ENCODE measurements at places on chromosomes 5 and 9.

- DNase-seq = no peak
Measured at GRCh38 chr9:37969130-37969529, 65.2 kb upstream of the SLC25A51 start.

DNA sequence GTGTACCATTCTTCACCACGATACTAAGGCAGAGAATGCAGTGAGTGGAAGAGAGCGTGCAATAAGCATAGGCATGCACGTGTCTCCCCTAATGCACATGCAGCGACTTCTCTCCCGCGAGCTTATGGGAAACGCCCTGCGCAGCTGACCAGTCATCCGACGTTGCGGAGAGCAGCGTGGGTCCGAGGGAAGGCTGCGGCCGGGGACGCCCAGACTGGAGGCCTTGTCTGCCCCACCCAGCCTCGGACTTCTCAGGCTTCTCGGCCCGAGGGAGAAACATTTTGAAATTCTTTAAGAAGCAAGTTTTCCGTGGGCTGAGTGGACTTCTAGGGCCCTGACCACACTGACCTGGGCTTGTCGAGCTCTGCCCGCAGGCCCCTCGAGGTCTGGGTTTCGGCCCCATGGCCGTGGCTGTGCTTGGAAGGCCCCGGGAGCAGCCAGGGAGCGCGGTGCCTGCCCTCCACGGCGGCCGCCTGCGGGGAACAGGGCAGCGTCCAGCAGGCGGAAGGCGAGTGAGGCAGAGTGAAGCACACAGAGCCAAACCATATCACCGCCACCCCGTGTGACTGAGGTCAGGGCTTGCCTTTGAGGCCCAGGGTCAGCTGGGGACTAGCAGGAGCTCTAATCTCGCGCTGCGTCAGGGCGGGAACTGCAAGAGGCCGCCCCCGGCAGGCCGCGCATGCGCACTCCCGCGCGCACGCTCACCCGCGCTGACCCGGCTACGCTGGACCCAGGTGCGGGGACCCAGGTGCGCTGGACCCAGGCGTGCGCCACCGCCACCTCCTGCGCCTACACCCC, 60.0 kb upstream of the IRX1 start:
- DNase-seq = no peak

DNA sequence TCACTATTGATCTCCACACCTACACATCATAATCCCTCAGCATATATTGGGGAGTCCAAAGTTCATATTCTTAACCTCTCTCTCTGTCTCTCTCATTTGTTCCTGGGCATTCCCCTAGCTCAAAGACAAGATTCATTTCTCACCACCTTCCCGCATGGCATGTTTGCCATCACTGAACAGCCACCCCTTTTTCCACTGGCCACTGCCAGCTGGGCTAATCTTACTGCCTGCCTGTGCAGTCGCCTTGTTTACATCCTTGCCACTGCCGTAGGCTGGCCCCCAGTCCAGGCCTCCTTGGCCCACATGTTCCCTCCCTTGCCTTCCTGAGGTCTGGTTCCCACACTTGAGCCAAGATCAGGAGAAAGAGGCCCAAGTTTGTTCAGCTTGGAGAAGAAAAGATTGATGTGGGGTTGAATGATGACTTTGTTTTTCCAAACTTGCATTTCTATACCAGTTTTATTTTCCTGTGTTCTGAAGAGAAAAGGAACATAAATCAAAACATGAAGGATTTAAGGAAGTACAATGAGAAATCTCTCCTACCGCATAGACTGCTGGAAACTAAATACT, 80.2 kb downstream of the PLAC8L1 start:
- DNase-seq = no peak

DNA sequence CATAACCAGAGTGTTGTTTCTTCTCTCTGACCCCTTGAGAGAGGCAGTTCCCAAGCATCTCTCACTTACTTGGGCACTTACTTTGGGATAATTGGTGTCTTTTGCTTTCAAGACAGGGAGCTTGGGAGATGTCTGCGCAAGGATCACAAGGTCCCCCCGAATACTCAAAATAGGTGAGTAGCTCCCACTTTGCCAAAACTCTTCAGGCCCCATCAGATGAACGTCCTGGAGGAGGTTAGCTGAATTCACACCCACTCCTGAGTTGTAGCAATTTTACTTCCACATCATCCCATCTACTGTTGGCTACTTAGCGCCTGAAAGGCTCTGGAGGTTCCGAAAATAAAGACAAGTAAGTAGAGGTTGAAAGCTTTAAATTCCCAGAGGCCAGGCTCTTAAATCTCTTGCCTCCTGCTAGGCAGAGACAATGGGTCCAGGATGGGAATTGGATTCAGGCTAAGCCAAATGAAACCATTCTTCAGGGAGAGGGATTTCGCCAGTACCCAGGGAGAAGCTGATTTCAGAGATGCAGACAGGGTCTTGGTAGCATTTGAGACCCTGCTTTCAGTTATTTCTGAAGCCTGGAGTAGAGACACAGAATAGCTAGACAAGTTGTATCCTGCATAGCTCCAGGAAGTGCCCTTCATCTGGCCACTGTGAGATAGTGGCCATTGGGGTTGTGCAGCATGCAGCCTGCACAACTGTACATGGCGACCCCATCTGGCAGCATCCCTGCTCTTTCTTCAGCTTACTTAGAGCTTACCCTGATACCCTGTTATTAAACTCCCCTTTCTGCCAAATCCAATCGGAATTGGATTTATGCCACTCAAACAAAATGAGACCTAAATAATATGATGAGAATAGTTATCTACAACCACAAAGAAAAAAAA, 60.1 kb downstream of the BOD1 start:
- DNase-seq = no peak

- DNase-seq = no peak
Measured at GRCh38 chr9:16671591-16672137, 198.8 kb downstream of the BNC2 start.

DNA sequence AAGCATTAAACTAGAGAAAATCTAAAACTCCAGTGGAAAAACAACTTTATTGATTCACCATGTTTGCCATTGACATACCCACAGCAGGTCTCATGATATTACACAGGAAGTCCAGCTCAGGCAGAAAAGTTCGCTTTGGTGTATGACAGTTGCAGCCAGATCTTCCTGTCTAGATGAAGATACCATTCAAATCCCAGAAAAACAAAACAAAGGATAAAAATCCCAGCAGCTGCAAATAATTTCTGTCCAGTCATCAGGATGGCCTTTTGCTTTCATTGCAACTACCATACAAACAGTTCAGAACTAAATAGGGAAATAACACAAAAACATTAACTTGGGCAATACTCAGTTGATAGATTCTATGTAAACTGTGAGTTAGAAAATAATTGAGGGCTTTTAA, 136.0 kb upstream of the NREP start:
- peak; percentile 7 for DNase-seq

GRCh38 chr5:64767959-64768357, 533 bp downstream of the SREK1IP1 start:
- peak; percentile 45 for DNase-seq

GRCh38 chr9:134408939-134409737, 82.9 kb downstream of the RXRA start:
- no peak for DNase-seq

- no peak for DNase-seq
Measured at GRCh38 chr5:88507261-88507660, 238.6 kb upstream of the TMEM161B start.

GRCh38 chr5:67303356-67303755, 106.8 kb upstream of the CD180 start:
- DNase-seq = no peak

DNA sequence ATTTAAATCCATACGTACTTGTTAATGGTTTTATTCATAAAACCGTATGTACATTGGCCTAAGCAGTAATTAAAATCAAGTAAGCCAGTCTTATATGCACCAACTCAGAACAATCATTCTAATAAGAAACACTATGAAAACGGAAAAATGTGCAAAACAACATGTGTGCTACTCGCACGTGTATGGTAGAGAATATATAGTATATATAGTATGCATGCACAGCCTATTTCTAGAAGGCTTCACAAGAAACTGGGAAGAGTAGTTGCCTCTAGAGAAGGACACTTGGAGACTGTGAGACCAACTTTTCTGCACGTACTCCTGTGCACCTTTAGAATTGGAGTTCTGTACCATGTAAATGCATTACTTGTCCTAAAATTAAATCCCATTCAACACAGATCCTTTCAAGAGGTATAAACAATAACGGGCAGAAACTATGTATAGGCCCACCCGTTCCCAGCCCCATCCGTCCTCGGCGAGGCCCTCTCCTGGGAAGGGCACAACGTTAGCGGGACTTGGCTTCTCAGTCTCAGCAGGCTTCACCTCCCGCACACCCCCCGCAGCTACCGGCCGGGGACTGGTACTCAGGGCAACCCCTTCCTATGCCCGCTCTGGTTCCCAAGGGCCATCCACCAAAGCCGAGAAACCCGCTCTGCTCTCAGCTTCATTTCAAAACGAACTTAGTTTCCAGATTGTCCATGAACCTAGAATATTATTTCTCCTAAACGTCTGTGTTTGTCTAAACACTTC, 2.0 kb downstream of the CDC14B start:
- DNase-seq = no peak

DNA sequence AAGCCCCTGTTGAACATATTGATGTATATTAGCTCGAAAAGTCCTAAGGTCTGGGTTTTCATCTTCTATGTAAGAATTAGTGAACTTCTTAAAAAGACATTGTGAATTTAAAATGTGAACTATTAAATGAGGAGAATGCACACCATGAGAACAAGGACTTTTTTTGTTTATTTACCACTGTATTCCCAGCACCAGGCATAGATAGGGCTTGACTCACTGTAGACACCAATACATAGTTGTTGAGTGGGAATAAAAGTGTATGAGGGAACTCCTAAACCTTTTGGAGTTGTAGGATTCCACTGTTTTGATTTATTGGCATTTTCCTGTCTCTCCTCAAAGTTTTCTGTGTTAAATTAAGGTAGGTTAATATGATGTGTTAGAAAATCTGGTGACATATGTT, 40.3 kb downstream of the NNT start:
- no peak for DNase-seq

DNA sequence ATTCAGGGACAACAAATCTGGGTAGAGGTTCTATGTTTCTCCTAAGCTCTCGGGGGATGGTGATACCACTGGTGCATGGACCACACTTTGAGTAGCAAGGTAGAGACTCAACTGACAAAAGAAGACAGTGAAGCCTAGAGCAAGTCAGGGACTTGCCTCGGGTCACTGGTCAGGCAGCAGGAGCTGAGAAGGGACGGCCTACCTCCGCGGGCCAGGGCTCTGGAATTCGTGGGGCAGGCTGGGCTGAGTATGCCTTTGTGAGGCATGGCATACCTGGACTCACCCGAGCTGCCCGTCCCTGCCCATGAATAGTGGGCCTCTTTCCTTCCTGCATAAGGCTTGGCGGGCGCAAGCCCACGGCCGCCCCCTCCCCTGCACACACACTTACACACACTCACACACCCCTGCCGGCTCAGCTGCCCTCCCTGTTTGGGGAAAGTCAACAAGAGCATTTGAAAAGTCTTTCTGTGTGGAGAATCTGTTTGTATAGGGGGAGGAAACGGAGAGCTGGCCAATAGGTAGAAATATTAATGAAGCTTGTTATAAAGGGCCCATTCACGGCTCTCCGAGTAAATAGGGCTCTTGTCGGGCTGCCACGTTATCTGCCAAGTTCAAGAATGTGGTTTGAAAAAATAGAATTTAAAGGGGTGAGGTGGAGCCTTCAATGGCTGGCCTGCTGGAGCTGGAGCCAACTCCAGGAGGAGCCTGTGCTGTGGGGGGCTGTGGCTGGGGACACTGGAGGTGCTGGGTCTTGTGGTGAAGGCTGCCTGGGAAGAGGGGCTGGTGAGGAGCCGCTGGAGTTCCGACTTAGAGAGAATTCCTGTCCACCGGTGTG, 19.1 kb upstream of the KIF12 start:
- no peak for DNase-seq

Measured in Kasumi-1 (cell line).